ENCODE measurements at places on chromosomes 3 and 15.

DNA sequence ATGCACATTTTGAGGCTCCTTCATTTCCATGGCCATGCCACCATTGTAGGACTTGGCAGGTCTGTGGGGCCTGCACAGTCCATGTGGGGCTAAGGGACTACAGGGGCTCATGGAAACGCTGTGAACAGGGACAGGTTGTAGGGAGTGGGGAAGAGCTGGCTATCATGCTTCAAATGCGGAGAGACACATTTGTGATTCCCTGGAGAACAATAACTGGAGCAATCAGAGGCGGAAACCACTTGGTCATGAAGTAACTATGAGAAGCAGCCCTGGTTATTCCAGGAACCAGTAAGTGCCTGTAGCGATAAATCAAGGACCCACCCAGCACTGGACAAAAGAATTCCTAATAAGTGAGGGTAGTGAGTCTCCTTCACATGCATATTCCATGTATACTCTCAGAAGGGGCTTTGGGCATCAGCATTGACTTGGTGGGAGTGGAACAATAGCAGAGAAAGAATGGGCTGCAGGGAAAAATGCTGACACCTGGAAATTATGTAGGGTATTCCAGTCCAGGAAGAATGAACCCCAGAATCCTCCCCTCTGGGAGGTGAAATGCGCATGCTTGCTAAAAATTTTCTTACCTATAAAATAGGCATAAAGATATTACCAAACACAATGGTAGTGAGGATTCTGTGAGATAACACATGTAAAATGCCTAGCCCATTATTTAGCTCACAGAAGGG is 251.4 kb upstream of the ROPN1 start:
- DNase-seq = no peak

GRCh38 chr15:53530761-53531160 is 228.7 kb downstream of the WDR72 start:
- no peak for DNase-seq

DNA sequence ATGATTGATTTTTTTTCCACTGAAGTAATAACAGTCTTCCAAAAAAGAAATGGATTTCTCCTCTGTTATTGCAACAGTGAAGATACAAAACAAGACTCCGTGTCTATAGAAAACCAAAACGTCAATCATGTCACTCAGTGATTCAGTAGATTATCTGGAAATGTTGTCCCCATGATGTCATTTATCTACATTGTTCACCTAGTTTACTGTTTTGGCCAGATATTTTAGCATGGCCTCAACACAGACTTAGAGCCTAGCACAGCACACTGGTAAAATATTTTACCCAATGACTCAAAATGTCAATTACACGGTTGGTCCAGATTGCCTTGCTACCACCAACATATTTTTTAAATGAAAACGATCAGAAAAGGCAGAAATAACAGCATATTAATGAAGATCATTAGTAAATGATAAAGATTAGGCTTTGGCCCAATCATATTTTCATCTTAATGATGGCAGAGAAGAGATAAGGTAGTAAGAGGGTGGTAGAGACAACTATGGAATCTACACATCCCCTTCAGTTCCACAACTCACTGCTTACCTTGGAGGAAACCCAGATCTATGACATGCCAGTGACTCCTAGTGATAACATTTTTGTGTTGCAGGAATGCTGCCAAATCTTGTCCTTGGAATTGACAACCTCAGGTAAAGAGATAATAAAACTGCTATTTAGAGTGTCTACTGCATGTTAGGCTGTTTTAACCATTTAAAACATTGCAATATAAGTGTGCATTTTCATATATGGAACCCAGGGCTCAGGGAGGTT is 347.7 kb upstream of the ARPP21 start:
- DNase-seq = no peak

DNA sequence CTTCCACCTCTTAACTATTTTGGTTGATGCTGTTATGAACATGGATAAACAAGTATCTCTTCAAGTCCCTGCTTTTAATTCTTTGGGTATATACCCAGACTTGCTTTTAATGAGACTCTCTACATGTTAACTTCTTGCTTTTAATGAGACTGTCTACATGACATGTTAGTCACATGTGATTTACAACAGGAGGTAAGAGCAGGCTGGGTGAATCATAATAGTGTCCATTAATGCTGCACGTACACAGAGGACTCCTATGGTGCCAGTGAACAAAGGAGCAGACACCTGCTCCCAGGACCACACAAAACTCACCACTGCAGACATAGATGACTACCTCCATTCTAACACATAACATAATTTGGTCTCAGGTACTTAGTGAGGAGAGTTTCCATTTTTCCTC is 273.4 kb upstream of the NSMCE3 start:
- DNase-seq = no peak

DNA sequence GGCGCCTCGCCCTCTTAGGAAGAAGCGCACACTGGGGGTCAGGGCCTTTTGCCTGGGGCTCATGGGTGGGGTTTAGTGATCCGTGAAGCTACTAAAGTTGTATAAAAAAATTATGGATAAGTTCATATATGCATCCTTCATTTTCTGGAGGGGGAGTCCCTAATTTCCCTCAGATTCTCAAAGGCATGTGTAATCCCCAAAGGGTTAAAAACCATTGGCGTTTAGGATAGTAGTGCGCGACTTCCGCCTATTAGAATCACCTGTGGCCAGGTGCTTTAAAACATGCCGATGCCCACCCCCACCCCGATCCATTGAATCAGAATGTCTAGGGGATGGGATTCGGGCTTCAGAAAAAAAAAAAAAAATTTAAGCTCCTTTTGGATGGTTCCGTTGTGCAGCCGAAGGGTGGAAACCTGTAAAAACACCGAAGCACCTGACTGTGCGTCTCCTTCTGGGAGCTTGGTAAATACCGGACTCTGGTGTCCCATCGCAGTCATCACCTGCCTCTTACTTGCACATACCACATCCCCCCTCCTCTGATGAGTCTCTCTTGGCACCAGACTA is 570 bp downstream of the APH1B start:
- peak; percentile 32 for DNase-seq

DNA sequence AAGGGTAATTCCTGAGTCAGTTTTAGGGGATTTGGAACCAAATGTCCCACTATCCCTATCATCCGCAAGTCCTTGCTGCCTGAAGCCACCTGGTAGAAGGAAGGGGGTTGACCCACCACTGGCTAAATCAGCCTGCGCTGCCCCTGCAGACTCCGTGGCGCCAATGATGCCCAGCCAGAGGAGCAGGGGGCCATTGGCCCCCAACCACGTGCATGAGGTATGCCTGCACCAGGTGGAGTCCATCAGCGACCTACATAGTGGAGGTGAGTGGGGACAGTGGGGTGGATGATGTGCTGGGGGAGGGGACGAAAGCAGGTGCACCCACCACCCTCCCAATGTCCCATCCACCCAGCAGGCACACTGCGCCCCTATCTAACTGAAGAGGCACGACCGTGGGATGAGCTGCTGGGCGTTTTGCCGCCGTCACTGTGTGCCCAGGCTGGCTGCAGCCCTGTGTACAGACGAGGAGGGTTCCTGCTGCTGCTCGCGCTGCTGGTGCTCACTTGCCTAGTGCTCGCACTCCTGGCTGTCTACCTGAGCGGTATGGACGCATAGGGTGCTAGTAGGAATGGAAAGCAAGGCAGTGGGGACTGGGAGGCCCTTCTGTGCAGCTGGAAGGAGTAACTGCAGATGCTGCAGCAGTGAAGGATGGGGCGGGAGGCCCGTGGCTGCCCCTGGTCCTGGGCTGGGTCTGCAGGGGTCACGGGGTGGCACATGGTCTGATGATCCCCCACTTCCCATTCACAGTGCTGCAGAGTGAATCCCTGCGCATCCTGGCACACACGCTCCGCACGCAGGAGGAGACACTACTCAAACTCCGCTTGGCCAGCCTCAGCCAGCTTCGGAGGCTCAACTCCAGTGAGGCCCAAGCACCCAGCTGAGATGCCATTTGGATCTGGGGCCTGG is 5.7 kb downstream of the IFRD2 start:
- DNase-seq = no peak

GRCh38 chr3:72487946-72488737 is 360.1 kb downstream of the SHQ1 start:
- no peak for DNase-seq

DNA sequence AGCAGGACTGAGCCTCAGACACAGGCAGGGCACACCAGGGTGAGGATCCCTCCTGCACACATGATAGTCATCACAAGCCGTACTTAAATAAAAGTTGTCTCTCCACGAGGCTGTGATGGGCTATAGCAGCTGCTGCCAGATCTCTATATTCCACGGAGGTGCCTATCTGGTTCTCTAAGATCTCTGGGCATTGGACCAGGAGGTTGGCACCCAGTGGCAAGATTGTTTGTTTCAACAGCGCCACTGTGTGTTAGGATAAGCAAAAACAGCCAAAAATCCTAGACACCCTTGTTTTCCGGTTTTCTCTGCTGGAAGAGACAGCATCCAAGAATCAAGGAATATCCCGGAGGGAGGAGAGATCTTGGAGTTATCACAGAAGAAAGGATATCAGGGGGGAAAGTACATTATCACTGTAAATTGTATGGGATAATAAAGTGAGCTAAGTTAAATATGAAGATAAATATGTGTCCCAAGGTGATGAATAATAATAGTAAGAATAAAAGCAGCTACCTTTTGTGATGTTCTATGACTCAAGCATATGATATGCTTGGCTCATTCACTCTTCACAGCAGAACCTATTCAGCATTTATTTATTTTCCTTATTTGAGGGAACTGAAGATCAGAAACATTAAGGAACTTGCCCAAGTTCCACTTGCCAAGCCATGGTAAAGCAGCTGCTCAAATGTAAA is 90.6 kb upstream of the AKAP13 start:
- peak; percentile 23 for DNase-seq

- DNase-seq = no peak
Measured at GRCh38 chr15:71091601-71092000, 23.7 kb upstream of the THSD4 start.

DNA sequence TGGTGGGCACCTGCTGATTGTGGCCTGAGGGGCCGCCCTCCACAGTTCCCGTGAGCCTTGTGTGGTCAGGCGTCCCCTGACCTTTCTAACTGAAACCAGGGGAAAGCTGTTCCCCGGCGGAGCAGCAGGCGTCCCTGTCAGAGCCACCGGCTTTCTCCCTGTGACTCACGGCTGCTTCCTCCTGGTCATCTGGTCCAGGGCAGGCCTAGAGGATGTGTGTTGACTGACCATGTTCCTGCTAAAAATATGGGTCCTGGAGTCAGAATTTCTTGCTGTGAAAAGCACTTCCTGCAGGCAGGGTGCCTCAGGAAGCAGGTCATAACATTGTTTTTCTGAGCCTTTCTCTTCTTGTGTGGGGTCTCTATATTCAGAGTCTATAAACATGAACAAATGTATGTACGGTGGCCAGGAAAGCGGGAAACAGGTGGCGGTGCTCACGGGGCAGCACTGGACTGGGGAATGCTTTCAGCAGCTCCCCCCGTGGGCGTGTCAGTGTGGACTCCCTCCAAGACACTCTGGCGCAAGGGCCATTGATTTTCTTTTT is 38.4 kb upstream of the CGNL1 start:
- no peak for DNase-seq

- DNase-seq = no peak
Measured at GRCh38 chr3:149619136-149619535, 38.7 kb downstream of the WWTR1 start.

DNA sequence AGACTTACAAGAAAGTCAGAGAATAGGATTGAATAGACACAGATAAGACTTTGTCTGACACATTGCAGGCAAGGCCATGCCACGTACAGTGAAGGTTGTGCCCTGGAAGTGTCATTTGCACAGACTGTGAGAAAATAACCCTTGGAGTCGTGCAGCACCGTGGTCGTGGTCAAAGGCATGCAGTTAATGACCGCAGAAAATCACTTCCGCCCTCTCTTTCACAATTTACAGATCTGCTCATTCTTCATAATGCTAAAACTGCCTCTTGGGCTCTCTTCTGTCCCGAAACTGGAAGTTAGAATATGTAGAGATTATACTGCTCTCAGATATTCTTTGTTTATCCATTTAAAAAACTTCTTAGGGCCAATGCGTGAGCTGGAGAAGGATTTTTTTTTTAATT is 73.2 kb upstream of the CTXND1 start:
- no peak for DNase-seq

DNA sequence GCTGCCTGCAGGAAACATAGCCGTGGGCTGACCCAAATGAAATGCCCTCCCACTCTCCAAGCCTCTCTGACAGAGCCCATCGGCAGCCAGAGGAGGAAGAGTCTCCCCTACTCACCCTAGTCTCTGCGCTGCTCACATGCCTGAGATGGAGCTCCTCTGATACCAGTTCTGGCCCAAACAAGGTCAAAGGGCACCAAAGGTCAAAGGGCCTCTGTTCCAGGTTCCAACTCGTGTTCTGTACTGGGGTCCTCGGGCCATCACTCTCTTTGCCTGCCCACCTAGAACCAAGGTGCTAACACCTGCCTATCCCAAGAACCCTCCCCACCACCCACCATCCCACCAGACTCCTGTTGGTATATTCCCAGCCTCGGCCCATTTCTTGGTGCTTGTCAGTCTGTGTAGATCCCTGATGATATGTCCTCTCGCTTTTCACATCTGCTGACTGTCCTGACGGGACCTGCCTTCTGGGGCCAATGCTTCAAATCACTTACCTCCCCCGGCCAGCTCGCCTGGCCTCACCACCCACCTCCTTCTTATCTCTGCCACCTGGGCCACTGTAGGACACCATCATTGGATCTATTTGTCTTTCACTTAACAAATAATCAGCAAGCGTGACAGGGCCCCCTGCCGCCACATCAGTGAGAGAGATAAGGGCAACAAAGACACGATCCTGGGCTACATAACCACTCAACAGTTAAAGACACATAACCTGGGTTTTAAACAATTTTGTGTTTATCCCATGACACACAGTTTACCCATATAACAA is 90.4 kb downstream of the SRGAP3 start:
- DNase-seq = no peak

DNA sequence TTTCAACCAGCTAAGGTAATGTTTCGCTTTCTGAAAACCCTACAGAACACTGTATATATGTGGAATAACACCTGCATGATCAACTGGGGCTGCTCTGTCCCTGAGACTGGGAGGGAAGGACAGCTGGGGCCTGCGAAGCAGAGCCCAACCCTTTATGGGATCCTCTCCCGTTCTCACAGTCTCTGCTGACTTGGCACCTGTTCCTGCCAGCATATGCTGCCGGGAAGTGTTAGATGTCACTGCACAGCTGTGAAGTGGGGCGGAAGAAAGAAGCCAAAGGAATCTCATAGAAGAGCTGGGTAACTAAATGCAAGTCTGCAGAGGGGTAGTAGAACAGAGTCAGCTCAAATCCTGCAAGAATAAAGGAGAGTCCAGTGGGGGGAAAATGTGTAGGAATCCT is 29.6 kb downstream of the LRRC3B start:
- DNase-seq = peak; percentile 44

DNA sequence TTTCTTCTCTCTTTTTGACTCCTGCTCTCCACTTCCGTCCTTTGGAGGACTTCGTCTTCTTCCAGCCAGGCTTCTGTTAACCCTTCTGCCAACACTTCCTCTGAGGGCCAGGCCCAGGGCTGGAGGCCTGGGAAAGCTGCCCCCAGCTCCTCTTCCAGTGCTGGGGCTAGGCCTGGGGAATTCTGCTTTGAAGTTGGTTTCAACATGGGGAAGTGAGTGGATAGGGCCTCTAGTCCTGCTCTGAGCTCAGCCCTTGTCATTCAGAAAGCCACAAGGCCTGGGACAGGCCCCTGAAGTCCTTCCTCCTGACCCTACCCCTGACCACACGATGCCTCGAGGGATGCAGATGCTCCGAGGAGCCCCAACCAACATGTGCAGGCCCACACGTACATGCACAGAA is 53.9 kb upstream of the HERC1 start:
- no peak for DNase-seq
